ENCODE measurements at places on chromosomes 5 and 9.

- H3K4me3 ChIP-seq: no peak overlapping the region
- H3K27ac ChIP-seq: no peak overlapping the region
- H3K4me1 ChIP-seq: no peaks in the 10 kb centered on the region
- no peak for DNase-seq
These were observed 111.1 kb downstream of the ARHGAP26 start for GRCh38 chr5:142881076-142881783.

- H3K4me3 ChIP-seq: no peak overlapping the region
- no peak overlapping the region for H3K27ac ChIP-seq
- no peaks in the 10 kb centered on the region for H3K4me1 ChIP-seq
- H3K27me3 ChIP-seq: peaks cover 11% of the 10 kb centered on the region
- DNase-seq: no peak
These were observed 71.7 kb upstream of the TBCA start for GRCh38 chr5:77847814-77848290.

DNA sequence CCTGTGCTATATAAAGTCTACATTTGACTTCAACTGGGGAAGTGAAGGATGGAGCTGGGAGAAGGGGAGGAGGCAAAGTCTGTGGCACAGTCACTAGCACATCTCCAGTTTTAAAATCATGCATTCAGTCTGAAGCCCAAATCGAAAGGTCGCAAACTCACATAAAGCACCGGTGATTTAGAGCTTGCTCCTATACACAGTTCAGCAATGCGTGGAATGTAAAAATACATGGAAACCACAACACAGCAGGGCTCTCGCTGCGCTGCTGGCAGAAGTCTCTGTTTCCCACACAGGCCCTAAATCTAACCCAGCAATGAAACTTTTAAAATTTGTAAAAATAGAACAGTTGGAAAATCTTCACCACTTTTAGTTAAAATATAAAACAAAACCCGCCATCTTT, 68.2 kb downstream of the EBF1 start:
- H3K4me3 ChIP-seq: no peak overlapping the region
- no peak for DNase-seq
- no peaks in the 10 kb centered on the region for H3K36me3 ChIP-seq

DNA sequence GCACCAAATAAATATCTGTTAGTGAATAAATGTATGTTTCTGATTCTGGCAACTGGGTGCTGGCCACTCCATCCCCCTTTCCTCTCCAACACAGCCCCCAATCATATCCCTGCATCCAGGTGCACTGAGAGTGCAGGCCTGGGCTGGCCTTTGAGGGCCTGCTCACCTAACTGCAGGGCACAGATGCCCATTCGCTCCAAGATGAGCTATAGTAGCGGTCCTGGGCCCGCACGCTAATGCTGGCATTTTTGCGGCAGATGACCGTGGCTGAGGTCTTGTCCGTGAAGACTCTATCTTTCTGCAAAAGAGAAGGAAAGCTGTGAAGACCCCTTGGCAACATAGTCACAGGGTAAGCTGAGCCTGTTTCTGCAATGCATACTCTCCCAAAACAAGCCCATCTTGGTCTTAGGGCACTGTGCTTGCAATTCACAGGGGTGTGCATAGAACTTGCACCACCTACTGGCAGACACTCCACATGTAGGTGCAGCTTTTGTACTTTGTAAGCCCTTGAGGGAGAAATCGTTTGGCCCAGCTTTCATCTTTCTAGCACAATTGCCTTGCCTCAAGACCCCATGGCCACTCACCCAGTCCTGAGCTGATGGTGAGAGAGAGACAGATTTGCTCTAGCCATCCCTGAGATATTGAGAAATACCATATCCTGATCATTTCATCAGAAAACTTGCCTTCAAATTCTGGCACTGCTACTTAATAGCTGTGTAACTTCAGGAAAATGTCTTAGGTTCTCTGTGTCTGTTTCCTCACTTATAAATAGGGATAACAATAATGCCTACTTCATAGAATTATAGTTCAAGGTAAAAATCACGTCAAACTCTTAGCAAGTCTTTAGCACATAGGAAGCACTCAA, 13.5 kb downstream of the IL12B start:
- H3K4me3 ChIP-seq: no peak overlapping the region
- peak; percentile 17 for DNase-seq
- H3K27ac ChIP-seq: no peak overlapping the region

DNA sequence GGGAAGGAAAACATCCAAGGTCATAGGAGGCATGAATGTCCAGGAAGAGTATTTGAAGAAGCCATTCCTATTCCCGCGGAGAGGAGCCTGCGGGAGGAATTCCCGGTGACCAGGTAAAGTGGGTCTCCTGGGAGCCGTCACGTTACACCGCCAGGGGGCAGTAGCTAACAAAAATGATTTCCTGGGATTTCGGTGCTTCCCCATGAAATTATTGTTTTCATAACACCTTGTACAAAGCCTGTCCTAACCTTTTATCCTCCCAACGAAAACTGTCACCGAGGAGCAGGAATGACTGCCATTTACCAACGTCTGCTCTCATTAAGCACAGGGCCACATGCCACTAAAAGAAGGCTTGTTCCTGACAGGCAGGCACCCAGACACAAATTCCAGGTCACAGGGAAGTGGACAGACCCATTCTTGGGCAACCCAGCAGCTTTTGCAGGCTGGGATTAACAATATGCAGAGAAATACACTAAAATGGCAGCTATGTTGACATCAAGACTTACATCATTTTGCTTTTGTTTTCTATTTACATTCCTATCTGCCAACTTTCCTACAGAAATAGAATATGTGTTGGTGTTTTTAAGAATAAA, 41.2 kb upstream of the CTSL start:
- H3K36me3 ChIP-seq: no peaks in the 10 kb centered on the region
- no peaks in the 10 kb centered on the region for H3K27me3 ChIP-seq
- no peak overlapping the region for H3K27ac ChIP-seq
- H3K4me1 ChIP-seq: peaks cover 3% of the 10 kb centered on the region
- DNase-seq: no peak
- no peak overlapping the region for H3K4me3 ChIP-seq

DNA sequence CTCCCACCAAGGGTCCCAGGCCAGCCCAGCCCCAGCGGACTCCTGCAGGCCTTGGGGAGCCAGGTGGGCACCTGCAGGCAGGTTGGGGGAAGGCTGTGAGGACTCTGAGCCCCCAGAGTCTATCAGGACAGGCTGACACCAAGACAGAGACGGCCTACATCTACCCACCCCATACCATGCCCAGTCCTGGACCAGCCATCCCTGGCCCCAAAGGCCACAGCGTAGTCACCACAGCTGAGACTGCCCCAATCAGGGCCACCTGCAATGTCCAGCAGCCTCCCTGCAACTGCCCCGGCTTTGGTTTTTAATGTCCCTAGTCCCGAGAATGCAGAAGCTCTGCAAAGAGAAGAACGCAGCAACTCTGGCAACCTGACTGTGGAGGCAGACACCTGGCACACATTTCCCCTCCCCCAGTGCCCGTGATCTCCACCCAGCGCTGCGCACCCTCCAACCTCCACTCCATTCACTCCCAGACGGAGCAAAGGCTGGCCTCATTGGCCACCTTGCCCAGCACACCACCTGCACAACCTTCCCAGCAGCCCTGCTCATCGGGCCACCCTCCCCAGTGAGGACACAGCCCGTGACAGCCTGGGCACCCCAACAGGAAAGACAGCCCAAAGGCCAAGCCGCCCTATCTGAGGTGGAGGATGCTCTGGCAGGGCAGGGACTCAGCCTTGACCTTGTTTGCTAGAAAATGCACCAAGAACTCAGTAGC, 14.9 kb downstream of the ADAMTS2 start:
- H3K36me3 ChIP-seq: no peaks in the 10 kb centered on the region
- H3K27ac ChIP-seq: no peak overlapping the region
- H3K27me3 ChIP-seq: no peaks in the 10 kb centered on the region
- no peak for DNase-seq

DNA sequence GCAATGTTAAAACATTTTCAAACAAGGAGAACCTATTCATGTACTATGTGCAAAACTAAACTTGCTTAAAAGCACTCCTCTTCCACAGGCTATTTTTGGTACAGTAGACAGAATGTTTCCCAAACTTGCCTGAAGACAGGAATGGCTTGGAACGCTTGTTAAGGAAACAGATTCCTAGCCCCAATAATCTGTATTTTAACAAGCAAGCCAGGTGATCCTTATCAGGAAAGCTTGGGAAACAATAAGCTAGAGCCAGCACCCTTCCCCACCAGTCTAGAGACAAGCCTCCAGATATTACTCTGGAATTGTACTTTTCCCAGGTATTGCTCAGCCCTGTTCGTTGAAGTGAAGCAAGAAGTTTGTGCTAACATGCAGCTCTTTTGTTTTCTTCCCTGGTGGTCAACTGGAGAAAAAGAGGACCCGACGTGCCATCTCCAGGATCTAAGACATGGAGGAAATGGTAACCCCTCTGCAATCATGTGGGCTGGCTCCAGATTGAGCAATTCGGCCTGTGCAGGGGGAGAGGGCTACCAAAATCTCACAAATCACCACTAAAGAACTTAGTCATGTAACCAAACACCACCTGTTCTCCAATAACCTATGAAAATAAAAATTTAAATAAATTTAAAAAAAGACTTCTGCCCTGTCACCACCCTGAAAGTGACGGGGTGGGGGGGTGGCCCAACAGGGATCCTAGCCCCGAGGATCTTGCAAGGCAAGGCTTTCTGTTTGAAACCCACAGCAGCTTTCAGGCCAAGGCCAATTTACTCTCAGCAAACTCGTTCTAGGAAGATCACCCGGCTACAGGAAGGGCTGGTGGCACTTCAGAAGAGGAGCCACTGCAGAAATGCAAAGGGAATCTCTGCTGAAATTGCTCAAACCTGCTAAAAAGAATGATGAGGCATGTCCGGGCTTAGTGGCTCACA, 48.6 kb downstream of the SHB start:
- H3K27ac ChIP-seq: no peak overlapping the region
- no peak for DNase-seq
- H3K27me3 ChIP-seq: no peaks in the 10 kb centered on the region
- H3K36me3 ChIP-seq: no peaks in the 10 kb centered on the region
- H3K4me3 ChIP-seq: no peak overlapping the region

GRCh38 chr9:89611425-89611824, 6.6 kb downstream of the GADD45G start:
- no peak overlapping the region for H3K27ac ChIP-seq
- no peak overlapping the region for H3K4me3 ChIP-seq
- DNase-seq: no peak
- H3K4me1 ChIP-seq: peaks cover 4% of the 10 kb centered on the region

- DNase-seq: no peak
- no peaks in the 10 kb centered on the region for H3K36me3 ChIP-seq
- H3K4me3 ChIP-seq: no peak overlapping the region
- H3K4me1 ChIP-seq: no peaks in the 10 kb centered on the region
- peaks cover 4% of the 10 kb centered on the region for H3K27me3 ChIP-seq
These were observed 46.8 kb upstream of the RNF20 start for GRCh38 chr9:101486693-101487442.

- DNase-seq: no peak
- no peak overlapping the region for H3K27ac ChIP-seq
- no peak overlapping the region for H3K4me3 ChIP-seq
- no peaks in the 10 kb centered on the region for H3K4me1 ChIP-seq
- no peaks in the 10 kb centered on the region for H3K36me3 ChIP-seq
These were observed 17.6 kb downstream of the DENND1A start for GRCh38 chr9:123912167-123912897.
